Osteoblast (primary cell): ENCODE measurements at places on chromosomes 6 and 20.

DNA sequence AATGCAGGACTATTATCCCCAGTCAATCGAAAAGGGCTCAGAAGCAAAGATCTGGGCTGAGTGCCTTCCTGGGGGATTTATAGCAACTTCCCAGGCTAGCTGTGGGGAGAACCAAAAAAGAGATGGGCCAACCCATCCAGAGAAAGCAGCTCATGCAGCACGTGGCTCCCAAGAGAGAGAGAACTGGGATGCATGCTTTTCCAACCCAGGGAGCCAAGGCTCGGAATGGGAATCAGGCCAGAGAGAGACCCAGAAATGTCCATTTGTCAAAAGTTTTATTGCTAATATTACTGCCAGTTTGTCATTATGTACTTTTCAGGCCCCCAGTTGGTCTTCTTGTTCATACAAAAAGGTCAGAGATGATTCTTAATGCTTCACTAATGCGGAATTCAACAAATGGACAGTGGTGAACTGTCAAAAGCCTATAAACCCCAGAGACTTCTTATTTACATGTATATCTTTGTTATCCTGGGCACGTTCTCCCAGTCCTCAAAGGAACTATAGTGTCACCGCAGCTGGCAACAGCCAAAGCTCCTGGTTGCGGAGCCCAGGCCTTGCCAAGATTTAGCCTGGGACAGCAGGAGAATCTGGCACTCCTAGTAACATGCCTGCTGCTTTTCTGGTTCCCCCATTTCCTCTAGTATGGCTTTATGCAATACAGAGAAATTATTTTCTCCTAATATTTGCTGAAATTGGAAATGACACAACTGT is 139.1 kb upstream of the POU3F2 start:
- no peaks in the 10 kb centered on the region for H3K36me3 ChIP-seq
- H3K4me1 ChIP-seq = no peaks in the 10 kb centered on the region
- no peak overlapping the region for H3K27ac ChIP-seq
- DNase-seq = no peak
- no peak overlapping the region for H3K4me3 ChIP-seq
- H3K27me3 ChIP-seq = no peaks in the 10 kb centered on the region

DNA sequence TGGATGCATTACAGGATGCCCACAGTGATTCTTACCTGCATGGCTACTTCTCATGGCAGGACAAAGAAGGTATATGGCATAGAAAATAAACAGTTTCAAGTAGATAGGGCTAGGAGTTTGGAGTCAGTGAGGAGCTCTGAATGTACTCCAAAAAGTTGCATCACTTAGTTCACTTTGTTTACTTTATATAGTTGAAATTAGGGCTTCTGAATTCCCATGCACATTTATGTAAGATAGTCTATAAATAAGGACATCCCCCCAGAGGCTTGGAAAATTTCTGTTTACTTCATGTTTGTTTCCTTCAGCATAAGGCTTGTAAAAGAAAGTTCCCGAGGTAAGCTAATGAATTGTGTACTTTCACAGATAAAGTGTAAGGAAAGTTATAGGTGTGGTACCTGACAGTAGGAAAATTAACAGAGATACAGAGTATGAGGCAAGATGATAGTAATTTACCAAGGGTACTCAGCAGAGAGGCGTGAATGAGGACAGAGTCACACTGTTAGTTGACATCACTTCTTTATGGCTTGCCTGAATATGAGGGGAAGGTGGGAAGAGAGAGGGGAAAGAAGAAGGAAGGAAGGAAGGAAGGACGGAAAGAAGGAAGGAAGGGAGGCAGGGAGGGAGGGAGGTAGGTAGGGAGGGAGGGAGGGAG is 51.1 kb downstream of the ADTRP start:
- H3K27me3 ChIP-seq = no peaks in the 10 kb centered on the region
- no peak for DNase-seq
- no peaks in the 10 kb centered on the region for H3K36me3 ChIP-seq

DNA sequence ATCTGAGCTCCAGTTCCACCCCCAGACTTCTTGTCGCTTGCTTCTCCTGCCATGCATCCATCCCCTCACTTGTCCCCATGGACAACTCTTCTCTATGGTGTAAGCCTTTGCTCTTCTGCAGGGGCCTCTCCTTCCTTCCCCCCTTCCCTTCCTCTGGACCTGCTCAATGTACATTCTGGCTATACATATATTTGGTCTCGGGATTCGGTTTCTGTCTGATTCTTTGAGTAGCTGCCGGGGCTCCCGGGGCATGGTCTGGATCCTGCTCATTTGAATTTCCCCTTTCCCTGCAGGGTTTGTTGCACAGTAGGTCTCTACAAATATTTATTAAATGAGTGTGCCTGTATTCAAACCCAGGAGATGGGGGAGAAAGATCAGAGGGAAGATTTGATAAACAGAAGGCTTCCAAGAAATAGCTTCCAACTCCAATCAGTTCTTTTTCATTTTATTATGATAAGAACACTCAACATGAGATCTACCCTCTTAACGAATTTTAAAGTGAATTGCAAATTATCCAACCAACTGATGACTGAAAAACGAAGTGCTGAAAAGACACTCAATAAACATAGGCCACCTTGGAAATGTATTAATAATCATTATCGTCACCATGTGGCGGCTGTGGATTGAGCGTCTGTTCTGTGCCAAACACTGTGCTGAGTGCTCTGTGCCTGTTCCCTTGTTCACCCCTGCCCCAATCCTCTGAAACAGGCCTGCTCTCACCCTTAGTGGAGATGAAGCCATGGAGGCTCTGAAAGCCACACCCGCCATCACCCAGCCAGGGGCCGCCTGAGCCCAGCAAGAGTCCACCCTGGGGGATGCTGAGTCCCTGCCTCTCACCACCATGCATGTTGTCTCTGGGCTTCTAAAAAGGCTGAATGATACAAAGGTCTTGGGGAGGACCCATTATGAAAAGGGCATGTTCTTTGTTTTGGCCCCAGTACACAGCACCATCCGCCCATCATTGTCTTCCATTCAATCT is 34.3 kb upstream of the APCDD1L start:
- H3K4me3 ChIP-seq = no peak overlapping the region
- no peak for DNase-seq
- no peaks in the 10 kb centered on the region for H3K27me3 ChIP-seq
- peak overlapping the region; percentile 93 for H3K27ac ChIP-seq
- H3K36me3 ChIP-seq = peaks cover 12% of the 10 kb centered on the region

GRCh38 chr6:128580224-128581110 is 60.1 kb upstream of the PTPRK start:
- no peak overlapping the region for H3K27ac ChIP-seq
- no peak overlapping the region for H3K4me3 ChIP-seq
- H3K4me1 ChIP-seq = no peaks in the 10 kb centered on the region
- H3K36me3 ChIP-seq = no peaks in the 10 kb centered on the region

DNA sequence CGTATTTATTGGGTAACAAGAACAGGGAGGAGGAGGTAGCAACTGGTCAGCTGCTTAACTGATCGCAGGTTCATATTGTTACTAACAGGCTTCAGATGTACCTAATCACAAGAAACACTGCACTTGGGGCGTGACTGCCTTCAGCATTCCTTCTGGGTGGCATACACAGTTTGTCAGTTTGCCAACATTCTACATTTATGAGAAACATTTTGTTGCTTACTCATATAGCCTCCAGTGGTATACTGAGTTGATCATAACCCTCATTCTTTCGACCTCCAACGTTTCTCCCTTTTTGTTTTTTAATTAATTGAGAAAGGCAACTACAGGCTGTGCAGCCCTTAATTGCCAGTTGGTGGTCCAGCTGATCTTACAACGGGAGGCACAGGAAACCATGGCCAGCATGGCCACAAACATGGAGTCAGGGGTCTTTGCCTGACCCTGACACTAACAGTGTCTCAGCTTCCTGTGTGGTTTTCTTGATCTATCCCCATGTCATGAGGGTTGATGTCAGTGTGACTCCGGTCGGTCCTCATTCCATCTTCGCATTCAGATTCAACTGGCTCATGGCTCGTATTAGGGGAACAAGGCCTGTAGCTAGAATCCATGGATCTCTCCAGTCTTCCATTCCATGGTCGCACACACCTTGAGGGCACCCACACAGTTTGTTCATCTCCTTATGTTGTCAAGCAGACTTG is 9.4 kb downstream of the EPB41L2 start:
- DNase-seq = no peak
- H3K36me3 ChIP-seq = peaks cover 6% of the 10 kb centered on the region
- peaks cover 19% of the 10 kb centered on the region for H3K4me1 ChIP-seq
- no peaks in the 10 kb centered on the region for H3K27me3 ChIP-seq
- no peak overlapping the region for H3K4me3 ChIP-seq
- H3K27ac ChIP-seq = no peak overlapping the region
